ENCODE measurements at places on chromosomes 12 and 14. TPM values are rescaled to one million over a fixed set of nuclear protein-coding genes. Genes with fewer than 3 reads are reported as not detected.
A peak's percentile ranks its signal among the peaks of the same experiment; 100 is the strongest.

DNA sequence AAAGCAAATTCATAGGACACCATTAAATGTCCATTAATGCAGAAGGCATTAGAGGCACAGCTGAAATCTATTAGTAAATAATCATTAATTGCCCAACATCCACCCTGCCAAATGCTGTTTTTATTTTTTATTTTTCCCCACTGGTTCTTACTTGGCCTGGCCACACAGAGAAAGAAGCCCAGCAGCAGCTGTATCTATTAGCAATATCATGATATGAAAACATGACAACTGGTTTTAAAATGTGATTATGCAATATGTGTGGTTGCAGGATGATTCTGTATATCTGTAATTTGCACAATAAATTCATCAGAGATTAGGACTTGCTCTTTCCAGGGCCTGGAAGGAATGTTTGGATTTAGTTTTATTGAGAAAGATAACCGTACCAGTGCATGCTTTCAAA is 44.9 kb downstream of the SIX6 start:
- no peak overlapping the region for H3K4me3 ChIP-seq
- no peaks in the 10 kb centered on the region for H3K36me3 ChIP-seq
- H3K27ac ChIP-seq = no peak overlapping the region
- H3K4me1 ChIP-seq = no peaks in the 10 kb centered on the region
- DNase-seq = no peak

DNA sequence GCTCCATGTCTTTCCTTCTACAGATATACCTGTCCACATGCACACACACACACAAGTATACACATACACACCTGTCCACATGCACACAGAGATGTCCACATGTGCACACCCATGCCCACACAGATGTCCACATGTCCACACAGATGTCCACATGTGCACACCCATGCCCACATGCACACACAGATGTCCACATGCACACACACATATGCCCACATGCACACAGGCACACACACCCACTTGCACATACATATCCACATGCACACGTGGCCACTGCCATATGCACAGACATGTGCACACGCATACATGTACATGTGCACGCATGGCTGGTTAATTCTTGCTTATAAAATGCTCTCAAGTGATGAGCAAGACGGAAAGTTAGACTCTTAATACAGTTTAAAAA is 32.2 kb downstream of the ELK3 start:
- H3K4me3 ChIP-seq = no peak overlapping the region
- H3K4me1 ChIP-seq = peaks cover 28% of the 10 kb centered on the region
- DNase-seq = no peak
- H3K27ac ChIP-seq = no peak overlapping the region

GRCh38 chr12:27960821-27961220 is 11.7 kb downstream of the PTHLH start:
- no peak for DNase-seq
- H3K27ac ChIP-seq = no peak overlapping the region
- no peaks in the 10 kb centered on the region for H3K4me1 ChIP-seq

Gene CCDC38
- total RNA-seq = 0.34 TPM

- peaks cover 1% of the 10 kb centered on the region for H3K27me3 ChIP-seq
- peaks cover 6% of the 10 kb centered on the region for H3K4me1 ChIP-seq
- H3K27ac ChIP-seq = no peak overlapping the region
- H3K36me3 ChIP-seq = no peaks in the 10 kb centered on the region
Observed at GRCh38 chr12:113054948-113055486, 1.5 kb upstream of the DTX1 start.

DNA sequence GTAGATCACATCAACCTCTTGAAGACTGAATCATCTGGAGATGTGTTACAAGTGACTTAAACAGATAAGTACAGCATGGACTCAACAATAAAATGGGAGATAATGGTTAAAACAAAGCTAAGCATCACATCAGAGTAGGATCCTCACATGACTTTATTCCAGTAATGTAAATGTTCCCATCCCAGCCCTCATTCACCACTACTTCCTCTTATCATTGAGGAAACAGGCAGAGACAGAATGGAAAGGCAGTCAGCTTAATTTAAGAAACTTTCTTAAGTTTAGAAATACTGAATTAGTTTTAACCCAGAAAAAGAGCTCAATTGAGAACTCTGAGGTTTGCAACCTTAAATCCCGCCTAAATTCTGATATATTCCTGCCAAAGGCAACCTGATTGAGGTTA is 1.2 kb upstream of the ALG10 start:
- no peak for DNase-seq
- H3K4me3 ChIP-seq = no peak overlapping the region
- peaks cover 13% of the 10 kb centered on the region for H3K4me1 ChIP-seq
- peaks cover 9% of the 10 kb centered on the region for H3K36me3 ChIP-seq
- peaks cover under 1% of the 10 kb centered on the region for H3K27me3 ChIP-seq
- no peak overlapping the region for H3K27ac ChIP-seq

Gene KRT79
- 1.6 TPM for total RNA-seq

Gene TGFB3
- total RNA-seq = 4.2 TPM

Gene HOXC12
- total RNA-seq = not detected

Gene TCL1A
- 0.65 TPM for total RNA-seq

Gene OAS2
- 95.7 TPM for total RNA-seq

Gene C1S
- total RNA-seq = 1.7 TPM

DNA sequence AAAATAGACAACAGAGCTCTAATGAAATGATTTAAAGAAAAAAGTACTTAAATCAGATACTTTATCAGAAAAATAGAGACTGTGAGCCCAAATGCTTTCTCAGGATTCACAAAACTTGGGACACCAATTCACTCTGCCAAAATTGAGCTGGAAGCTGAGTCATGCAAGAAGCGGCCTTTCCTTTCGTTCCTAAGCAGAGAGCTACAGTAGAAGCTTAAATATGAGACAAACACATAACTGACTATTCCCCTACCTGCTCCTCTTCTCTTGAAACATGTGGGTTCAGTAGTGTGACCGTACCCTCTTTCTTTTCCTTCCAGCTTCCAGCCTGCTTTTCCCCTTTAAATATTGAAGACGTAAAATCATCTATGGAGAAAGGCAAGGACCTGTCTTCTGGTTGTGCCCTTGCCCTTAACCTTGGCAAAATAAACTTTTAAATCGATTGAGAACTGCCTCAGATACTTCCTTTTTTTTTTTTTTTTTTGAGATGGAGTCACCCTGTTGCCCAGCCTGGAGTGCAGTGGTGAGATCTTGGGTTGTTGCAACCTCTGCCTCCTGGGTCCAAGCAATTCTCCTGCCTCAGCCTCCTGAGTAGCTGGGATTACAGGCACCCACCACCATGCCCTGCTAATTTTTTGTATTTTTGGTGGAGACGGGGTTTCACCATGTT is 4.4 kb upstream of the SDS start:
- no peaks in the 10 kb centered on the region for H3K4me1 ChIP-seq
- H3K27ac ChIP-seq = no peak overlapping the region
- H3K27me3 ChIP-seq = peaks cover 8% of the 10 kb centered on the region
- no peak for DNase-seq
- H3K36me3 ChIP-seq = no peaks in the 10 kb centered on the region

- no peak overlapping the region for H3K4me3 ChIP-seq
- H3K27ac ChIP-seq = no peak overlapping the region
- no peaks in the 10 kb centered on the region for H3K4me1 ChIP-seq
- H3K27me3 ChIP-seq = no peaks in the 10 kb centered on the region
Observed at GRCh38 chr14:104146651-104147345, 8.4 kb downstream of the KIF26A start.

Gene EID3
- total RNA-seq = 3.7 TPM

DNA sequence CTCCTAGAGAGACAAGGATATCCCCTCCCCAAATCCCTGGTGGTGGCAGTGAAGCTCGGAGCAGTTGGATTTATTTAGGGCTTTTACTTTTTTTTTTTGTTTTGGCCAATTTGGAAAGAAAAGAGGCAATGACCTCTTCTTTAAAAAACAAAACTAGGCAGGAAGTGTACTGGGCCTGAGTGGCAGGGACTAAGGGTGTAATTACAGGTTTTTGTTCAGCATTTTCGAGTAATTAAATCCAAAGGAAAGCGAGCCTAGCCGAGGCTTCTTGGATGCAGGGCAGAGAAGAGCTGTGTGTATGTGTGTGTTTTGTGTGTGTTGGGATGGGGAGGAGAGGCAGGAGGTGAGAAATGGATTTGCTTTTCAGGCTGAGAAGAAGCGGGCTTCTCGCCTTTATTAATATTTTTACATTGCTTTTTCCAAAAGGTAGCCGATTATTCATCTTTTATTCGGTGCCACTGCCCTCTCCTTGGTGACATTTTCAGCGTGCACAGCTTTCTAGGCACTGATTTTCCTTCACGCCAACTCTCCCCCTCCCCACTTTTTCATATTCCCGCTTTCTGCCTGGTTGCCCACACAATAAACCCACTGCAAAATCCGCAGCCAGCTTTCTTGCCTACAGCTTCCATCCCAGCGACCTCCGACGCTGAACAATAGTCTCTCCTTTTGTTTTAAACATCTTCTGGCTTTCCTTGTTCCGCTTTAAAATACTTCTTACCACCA is 8.9 kb upstream of the IRF2BPL start:
- DNase-seq = no peak
- H3K27ac ChIP-seq = peak overlapping the region; percentile 89
- peak overlapping the region; percentile 68 for H3K4me3 ChIP-seq
- no peaks in the 10 kb centered on the region for H3K36me3 ChIP-seq
- H3K4me1 ChIP-seq = peaks cover 74% of the 10 kb centered on the region
- H3K27me3 ChIP-seq = no peaks in the 10 kb centered on the region

GRCh38 chr12:123898673-123899072 is 74.0 kb downstream of the CCDC92 start:
- H3K27ac ChIP-seq = no peak overlapping the region
- H3K36me3 ChIP-seq = no peaks in the 10 kb centered on the region
- H3K4me1 ChIP-seq = peaks cover 8% of the 10 kb centered on the region
- no peak overlapping the region for H3K4me3 ChIP-seq

Gene TSHR
- total RNA-seq = not detected
